ENCODE measurements at places on chromosomes 11 and 22.
A peak's percentile ranks its signal among the peaks of the same experiment; 100 is the strongest.

DNA sequence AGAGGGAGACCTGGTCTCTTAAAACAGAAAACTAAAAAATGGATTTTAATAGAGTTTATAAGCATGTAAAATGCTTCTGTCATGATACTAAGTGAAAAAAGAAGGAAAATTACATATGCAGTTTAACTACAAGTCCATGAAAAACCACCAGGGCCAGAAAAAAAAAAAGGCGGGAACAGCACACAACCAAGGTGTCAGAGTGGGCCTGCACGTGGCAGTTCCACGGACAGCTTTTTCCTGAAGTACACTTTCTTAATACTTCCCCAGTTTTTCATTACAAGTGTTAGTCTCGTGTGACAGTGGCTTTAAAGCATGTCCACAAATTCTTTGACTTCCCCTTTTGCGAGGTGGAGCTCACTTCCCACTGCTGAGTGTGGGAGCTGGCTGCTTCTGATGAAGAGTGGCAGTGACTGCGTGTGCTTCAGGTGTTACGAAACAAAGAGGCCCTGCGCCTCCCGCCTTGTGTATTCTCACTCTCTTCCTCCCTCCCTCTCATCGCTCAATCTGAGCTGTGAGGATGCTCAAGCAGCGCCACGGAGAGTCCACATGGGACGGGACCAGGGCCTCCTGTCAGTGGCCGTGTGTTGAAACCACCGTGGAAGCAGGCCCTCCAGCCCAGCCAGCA is 16.4 kb downstream of the PPM1F start:
- no peak for DNase-seq

GRCh38 chr11:121426476-121427399 is 25.4 kb upstream of the SORL1 start:
- peak; percentile 43 for DNase-seq

DNA sequence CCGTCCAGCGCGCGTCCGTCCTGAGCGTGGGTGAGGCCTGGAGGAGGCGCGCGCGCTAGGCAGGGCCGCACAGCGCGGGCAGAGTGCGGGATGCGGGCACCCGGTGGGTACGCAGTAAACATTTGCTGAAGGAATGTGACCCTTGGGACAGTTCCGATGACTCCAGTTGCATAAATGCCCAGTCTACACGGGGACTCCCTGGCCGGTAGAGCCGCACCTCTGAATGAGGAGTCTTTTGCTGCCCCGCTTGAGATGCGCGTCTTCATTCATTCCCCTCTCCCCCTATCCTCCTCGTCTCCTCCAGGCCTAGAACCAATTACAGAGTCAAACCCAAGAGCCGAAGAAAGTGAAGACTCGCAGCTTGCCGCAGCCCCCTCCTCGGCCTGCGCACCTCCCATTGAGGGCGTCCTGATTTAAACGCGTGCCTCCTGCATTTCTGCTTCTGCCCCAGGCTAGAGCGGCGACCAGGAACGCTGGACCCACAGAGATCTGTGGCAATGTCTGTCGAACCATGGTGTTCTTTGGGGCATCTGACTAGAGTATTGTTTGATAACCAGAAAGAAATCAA is 729 bp upstream of the CHKB start:
- DNase-seq: no peak

DNA sequence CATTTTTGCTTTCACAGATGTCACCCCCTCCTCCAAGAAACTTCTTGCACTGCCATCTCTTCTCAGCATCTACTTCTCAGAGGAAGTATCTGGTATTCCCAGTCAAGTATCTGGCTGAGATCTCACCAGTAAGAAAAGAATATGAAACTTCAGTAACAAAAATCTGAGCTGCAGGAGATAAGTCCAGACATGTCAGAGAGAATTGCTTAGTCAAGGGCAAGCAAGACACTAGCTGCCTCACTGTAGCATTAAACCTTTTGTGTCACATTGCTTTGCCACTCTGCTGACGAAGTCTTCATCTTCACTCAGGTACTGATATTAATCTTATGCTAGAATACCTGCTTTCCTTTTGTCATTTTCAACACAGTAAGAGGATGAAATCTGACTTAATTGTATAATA is 70.6 kb upstream of the ZC3H12C start:
- no peak for DNase-seq

- DNase-seq: no peak
Observed at GRCh38 chr11:102205805-102206204, 95.6 kb downstream of the YAP1 start.

DNA sequence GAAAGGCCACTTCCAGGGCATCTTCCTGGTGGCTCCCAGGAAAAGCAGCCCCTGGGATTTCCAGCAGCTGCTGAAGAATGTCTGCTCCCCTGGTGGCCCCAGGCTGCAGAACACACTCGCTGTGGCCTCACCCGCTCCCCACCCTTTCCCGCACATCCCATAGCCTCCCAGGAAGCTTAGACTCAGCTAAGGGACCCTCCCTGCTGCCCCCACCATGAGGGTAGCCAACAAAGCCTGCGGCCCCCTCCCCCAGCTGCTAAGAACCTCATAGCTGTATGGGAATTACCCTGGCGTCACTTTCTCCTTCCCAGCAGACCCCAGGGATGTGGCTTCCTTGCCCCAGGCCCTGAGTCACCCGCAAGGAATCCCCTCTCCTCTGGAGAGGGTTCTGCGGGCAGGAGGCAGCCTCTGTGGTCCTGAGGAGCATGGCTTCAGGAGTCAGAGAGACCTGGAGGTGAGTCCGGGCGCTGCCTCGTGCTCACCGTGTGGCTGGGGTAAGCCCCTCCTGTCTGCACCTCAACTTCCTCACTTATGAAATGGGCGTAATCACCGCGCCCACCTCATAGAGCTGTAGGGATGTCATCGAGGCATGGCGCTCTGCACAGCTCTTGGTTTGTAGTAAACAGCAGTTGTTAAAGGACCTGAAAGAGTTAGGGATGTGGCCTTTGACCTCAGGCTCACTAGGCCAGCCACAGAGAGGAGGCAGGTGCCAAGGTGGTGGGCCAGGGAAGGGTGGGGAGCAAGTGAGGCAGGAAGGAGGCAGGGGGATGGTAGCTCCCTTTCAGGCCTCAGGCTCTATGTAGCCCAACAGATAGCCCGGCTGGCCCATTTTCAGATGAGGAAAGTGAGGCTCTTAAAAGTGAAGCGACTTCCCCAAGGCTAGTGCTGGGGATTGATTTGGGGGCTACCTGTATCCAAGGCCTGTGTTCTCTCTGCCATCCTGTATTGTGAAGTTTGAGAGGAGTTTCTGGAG is 71.2 kb downstream of the LRRC32 start:
- no peak for DNase-seq

DNA sequence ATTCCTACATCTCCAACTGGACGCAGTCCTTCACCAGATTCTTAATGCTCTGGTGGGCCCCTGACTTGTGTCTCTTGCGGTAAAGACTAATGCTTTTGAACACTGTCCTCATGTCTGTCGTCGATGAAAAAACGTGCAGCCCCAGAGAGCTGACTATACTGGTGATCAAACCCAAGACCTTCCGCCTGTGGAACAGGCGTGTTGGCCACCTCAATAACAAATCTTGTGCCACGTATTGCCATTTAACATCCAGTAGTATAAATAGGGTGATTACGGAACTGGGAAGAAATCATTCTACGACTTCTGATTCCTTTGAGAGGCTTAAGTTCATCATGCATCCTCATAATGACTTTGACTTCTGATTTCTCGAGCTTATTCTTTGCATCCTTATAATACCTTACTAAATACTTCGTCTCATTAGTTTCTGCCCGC is 45.6 kb downstream of the OR4D9 start:
- DNase-seq: no peak

- DNase-seq: no peak
Observed at GRCh38 chr11:12799334-12799835, 125.2 kb downstream of the TEAD1 start.

DNA sequence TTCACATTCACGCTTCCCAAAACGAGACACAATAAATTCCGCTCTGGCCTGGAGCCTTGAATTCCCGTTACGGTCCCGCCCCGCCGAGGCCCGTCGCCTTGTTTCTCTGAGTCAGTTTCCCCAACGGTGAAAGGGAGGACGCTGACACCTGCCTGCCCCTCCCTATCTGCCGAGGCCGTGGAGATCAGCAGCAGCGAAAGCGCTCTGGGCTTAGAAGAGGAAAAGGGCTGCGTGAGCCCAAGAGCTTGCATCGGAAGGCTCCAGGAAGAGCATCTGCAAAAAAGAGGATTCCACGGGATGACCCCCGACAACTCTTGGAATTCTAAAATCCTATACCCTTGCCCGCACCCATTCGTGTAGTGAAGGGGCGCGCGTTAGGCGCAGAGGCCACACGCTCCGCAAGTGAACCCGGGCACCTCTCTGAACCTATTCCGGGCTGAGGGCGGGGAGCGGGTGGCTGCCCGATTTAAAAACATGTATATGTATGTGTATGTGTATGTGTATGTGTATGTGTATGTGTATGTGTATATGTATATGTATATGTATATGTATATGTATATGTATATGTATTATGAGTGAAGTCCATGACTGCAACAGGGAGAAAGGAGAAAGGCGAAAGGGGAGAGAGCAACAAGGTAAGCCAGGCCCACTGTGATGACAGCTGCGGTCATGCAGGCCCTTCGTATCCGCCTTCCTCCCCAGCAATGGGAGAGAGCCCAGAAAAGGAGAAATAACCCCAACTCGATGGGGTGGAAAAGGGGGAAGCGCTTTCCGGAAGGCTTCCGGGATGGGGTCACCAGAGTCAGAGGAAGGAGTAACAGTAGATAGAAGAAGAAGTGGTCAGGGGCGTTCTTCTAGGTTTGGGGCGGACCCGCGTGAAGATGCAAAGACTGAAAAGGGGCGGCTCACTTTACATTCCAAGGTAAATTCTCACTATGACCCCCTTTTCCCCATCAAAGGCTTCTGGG is 948 bp upstream of the MRTFA start:
- DNase-seq: peak; percentile 38

DNA sequence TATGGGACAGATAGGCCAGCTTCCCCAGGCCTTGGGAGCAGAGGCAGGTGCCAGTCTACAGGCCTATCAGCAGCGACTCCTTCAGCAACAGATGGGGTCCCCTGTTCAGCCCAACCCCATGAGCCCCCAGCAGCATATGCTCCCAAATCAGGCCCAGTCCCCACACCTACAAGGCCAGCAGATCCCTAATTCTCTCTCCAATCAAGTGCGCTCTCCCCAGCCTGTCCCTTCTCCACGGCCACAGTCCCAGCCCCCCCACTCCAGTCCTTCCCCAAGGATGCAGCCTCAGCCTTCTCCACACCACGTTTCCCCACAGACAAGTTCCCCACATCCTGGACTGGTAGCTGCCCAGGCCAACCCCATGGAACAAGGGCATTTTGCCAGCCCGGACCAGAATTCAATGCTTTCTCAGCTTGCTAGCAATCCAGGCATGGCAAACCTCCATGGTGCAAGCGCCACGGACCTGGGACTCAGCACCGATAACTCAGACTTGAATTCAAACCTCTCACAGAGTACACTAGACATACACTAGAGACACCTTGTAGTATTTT is 26.6 kb upstream of the L3MBTL2 start:
- DNase-seq: no peak

GRCh38 chr11:30387891-30388861 is 65.3 kb downstream of the ARL14EP start:
- no peak for DNase-seq

- DNase-seq: no peak
Observed at GRCh38 chr11:39571081-39571480, 1888.4 kb downstream of the LRRC4C start.

DNA sequence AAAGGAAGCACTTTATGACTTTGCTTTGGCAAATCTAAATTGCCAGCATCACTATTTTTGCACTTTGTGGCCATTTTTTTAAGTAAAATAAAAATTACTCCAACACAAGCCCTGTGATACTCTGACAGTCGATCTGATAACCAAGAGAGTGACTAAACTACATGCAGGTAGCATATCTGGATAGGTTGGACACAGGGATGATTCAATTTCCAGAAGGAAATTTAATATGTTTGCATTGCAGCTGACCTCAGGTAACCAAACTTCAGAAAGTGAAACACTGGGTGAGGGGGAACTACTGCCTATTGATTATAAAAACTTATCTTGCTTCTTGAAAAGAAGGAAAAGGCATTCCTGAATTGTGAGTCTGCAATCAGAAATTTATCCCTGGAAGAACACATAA is 13.9 kb downstream of the OR5B3 start:
- DNase-seq: no peak

- DNase-seq: no peak
Observed at GRCh38 chr11:63884196-63884932, 32.6 kb downstream of the RCOR2 start.

DNA sequence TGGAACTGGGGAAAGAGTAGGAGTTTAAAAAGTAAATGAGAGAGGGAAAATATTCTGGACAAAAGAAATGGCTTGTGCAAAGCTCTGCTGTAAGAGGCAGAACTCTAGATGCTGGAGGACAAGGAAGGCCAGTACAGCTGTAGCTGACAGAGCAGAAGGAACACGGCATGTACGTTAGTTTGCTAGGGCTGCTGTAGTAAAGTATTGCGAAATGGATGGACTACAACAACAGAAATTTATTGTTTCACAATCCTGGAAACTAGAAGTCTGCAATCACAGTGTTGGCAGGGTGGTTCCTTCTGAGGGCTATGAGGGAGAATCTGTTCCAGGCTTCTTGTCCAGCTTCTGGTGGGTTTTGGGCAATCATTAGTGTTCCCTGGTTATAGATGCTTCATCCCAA is 454.4 kb downstream of the NTM start:
- no peak for DNase-seq

DNA sequence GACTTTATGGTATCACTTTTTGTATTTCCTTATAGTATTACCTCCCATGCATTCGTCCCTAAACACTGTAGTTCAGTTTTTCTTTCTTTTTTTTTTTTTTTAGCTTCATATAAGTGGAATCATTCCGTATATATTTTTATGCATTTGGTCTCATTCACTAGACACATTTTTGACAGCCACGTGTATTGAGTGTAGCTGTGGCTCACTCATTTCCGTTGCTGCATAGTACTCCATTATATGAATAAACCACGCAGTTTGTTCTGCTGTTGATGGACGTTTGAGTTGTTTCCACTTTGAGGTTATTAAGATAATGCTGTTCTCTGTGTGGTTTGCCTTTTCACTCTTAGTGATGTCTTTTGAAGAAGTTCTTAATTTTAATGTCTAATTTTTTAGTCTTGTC is 8.4 kb downstream of the APLP2 start:
- no peak for DNase-seq

- DNase-seq: no peak
Observed at GRCh38 chr11:121067026-121067425, 34.0 kb upstream of the TECTA start.

- DNase-seq: no peak
Observed at GRCh38 chr11:20037396-20038153, 122.7 kb downstream of the DBX1 start.

- DNase-seq: no peak
Observed at GRCh38 chr11:28223994-28224393, 115.8 kb downstream of the METTL15 start.

Measured in activated gamma-delta T cell treated with Interleukin-2 at 50 U/mL for 16 hours (primary cell).